CD4-positive, alpha-beta T cell treated with Interleukin-17A for 4 hours (primary cell): ENCODE measurements at places on chromosomes 2 and 18.

DNA sequence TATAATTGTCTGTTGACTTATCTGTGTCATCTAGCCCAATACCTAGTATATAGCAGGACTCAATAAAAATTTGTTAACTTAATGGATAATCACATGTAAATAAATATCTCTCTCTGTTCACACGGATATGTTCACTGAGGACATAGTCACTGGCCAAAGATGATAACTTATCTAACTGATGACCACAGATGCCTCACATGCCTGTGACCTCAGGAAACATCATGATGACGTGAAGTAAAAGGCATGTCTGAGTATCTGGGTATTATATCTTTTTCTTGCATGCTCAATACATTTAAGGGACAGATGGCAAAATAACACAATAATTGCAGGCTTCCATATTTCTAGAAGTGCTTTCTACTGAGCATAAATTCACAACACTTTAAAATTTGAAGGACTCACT is 41.4 kb upstream of the PARD3B start:
- DNase-seq = no peak

- DNase-seq = no peak
Measured at GRCh38 chr18:63264871-63265270, 54.7 kb downstream of the BCL2 start.

DNA sequence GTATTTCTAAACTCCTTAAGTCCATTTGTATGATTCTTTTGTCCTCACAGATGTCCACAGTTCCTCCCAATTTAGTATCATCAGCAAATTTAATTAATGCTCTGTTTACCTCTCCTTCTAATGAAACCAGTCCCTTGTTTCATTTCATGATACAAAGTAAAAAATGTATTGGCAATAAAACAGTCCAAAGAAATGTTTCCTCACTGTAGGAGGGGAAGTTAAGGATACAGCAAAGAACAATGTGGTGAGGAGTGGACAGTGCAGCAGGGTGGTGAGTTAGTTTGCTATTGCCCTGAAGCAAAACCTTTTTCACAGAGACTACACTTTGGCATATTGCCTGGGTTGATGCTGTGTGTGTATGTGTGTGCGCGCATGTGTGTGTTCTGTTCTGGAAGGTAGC is 401.5 kb downstream of the ARHGAP15 start:
- DNase-seq = no peak

GRCh38 chr2:15560140-15560987 is 770 bp downstream of the NBAS start:
- DNase-seq = peak; percentile 15

DNA sequence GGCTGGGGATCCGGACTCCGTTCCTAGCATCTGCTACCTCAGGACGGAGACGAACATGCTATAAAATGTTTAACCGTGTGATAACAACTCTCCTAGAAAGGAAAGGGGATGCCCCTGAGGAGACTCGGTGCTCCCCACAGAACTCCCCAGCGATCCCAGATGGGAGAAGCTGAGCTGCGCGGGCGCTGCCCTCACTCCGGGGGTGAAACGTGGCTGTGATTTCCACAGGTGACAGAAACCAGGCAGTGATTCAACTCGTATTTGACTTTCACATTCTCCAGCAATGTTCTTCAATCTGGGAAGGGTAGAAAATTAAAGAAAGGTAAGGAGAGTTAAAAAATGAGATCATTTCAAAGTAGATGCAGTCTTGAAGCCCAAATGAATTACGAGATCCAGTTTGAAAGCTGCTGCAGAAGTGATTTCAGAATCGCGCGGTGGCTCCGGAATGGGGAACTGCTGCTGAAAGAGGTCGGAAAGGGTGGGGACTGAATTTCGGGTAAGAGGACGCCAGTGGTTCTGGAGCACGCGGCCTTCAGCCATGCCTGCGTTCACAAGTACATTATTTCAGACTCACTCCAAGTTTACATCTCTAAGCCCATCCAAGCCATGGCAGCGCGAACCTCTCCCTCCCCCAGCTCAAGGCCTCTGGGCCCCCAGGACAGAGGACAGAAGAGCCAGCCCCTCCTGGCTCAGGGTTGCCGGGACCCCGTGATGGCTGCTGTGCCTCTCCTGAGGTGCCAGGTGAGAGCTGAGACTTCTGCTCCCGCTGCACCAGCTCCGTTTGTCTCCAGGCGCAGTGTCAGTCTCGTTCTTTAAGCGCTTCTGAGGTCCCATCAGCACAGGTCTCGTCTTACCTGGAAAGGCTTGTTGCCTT is 39.5 kb downstream of the ADNP2 start:
- no peak for DNase-seq

- no peak for DNase-seq
Measured at GRCh38 chr18:23627321-23627720, 35.4 kb downstream of the ANKRD29 start.

GRCh38 chr18:50616484-50617048 is 56.7 kb downstream of the MAPK4 start:
- no peak for DNase-seq

GRCh38 chr2:165843351-165843750 is 49.3 kb upstream of the GALNT3 start:
- no peak for DNase-seq

DNA sequence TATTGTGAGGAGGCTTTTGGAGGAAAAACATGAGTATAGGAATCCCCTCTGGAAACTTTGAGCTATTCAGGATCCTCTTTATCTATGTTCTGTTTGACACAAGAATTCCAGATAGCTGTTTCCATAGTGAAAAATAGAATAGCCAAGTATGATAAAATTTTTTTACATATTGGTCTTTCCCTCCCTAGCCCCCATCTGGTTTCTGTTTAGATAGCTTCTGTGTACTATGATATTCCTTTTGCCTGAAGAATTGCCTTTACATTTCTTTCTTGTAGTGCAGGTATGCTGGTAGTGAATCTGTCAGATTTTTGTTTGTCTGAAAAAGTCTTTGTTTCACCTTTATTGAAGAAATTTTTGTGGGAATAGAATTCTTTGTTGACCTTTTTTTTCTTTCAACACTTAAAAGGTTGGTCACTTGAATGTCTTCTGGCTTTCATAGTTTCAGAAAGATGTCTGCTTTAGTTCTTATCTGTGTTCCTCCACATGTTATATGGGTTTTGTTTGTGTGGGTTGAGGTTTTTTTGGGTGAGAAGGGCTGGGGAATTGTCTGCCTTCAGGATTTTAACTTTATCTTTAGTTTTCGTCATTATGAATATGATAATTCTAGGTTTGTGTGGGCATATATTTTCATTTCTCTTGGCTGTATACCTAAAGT is 29.9 kb upstream of the FBLN7 start:
- no peak for DNase-seq

GRCh38 chr18:57441071-57441794 is 6.1 kb downstream of the ONECUT2 start:
- DNase-seq = no peak

DNA sequence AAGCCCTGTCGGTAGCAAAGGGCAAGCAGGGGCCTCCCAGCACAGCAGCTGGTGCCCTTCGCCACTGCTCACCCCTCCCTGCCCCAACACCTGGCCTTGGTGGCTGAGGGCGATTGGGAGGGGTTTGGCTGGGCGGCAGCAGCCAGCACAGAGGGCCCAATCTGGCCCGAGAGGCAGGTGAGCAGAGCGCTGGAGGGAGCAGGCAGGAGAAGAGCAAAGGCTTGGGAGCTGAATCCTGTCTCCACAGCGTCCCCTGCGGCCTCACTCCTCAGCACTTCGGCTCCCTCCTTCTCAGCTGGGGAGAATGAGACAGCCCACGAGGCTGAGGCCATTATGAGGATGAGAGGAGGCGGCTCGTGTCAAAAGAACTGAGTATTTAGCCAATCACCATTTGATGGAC is 74.9 kb upstream of the TAF1B start:
- no peak for DNase-seq

DNA sequence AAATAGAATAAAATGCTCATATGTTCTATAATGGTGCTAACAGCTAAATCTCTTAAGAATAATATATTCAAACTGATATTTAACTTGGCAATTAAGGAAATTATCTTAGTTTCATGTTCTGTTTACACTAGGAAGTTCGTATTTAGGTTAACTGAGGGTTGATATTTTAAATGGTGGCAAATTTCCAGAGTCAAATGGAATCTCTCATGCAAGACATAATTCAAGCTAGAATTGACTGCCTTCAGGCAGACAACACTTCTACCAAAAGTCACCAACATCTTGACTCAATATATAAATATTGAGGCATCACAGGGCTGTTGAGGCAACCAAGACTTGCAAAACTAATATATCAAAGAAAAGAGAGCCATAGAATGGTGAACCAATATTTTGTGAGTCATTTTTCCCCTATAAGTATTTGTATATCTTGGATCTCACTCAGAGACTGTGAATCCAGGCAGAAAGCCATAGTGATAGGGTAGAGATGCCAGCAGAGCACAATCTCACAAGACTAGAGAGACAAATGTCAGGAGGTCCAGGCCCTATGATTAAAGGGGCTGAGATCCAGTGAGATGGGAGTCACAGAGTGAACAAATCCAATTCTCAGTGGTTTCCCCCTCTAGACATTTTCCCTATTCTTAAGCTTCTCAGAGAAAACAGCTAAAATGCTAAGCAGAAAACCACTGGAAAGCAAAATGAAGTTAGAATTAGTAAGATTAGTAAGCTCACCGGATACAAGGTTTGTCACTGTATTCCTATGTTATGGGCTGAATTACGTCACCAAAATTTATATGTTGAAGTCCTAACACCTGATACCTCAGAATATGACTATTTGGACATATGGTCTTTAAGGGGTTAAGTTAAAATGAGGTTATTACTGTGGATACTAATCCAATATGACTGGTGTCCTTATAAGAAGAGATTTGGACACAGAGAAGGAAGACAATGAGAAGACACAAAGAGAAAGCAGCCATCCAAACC is 358.2 kb upstream of the UBE2E3 start:
- no peak for DNase-seq

- DNase-seq = peak; percentile 57
Measured at GRCh38 chr2:85750587-85751575, 2.9 kb upstream of the ATOH8 start.

- DNase-seq = no peak
Measured at GRCh38 chr2:220684099-220684498, 888.0 kb downstream of the EPHA4 start.

GRCh38 chr18:47615043-47615442 is 315.4 kb downstream of the SMAD2 start:
- DNase-seq = no peak

- no peak for DNase-seq
Measured at GRCh38 chr2:27545348-27546141, 37.3 kb upstream of the ZNF512 start.

DNA sequence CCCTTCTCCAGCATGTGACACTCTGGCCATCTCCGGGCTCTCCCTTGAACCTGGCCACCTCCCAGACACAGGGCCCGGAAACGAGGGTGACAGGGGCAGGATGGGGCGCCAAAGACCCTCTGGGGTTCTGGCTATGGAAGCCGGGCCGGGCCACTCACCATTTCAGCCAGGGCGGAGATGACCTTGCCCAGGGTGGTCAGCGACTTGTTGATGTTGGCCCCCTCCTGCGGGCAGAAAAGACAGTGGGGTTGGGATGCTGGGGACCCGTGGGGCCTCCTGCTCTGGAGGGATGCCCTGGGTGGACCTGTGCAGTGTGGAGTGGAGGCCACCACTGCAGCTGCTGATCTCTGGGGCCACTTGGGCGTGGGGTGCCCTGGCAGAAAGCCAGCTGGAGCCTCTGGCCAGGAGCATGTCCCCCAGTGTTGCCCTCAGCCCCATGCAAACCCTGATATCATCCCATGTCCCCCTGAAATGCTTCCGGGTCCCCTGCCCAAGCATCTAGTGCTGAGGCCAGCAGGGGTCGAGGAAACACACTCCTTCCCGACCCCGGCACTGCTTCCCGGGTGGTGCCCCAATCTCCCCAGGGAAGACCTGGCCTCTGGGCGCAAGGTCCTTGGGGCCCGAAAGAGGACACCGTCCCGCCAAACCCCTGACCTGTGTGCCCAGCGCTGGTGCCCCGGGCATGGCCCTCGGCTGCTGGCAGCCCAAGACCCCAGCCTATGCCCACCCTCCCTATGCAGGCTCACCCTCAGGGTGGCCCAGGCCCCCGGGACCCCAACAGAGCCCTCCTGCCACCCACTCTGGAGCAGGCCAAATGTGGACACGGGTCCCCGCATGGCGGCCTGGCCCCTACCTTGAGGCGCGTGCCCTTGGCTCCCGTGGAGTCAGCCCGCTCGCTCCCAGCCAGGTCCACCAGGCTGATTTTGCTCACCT is 36.9 kb downstream of the KIF1A start:
- no peak for DNase-seq

GRCh38 chr2:121063471-121063870 is 221.5 kb downstream of the TFCP2L1 start:
- no peak for DNase-seq

GRCh38 chr2:605674-606608 is 71.3 kb downstream of the TMEM18 start:
- no peak for DNase-seq

DNA sequence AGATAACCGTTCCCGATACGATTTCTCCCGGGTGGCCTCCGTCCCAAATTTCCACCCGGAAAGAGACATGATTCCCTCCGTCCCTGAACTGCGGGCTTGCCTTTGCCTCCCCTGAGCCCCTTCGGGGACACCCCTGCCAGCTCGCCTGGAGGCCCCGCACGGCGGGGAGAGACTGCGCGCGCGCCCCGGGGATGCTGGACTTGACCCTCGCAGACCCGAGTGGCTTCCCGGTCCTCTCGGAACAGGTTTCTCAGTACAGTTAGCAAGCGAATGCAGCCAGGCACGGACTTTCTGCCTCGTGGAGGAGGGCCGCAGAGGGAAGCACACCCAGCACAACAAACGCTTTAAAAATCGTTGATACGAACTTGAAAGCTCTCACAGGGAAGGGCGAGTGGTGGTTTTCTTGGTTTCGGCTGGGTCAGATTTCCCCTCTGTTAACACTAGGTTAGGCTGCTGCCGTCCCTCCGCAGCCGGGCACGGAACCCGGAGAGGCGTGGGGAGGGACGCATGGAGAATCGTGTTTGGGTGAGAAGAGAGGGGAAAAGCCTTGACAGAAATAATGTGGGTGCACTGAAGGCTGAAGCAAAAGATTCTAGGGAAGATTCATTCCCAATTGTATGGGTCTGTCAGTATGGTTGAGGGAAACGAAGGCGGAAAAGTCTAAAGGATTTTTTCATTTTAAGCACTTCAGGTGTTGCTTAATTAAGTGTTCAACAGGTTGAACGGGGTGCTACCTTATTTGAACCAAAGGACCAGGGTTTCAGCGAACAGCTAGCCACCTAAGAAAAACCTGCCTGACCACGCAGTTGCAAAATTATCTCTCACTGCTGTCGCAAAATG is 916 bp downstream of the TNFRSF11A start:
- DNase-seq = peak; percentile 41

- no peak for DNase-seq
Measured at GRCh38 chr2:47260971-47261370, 105.9 kb upstream of the STPG4 start.
